ENCODE measurements at places on chromosomes 3 and 15.

DNA sequence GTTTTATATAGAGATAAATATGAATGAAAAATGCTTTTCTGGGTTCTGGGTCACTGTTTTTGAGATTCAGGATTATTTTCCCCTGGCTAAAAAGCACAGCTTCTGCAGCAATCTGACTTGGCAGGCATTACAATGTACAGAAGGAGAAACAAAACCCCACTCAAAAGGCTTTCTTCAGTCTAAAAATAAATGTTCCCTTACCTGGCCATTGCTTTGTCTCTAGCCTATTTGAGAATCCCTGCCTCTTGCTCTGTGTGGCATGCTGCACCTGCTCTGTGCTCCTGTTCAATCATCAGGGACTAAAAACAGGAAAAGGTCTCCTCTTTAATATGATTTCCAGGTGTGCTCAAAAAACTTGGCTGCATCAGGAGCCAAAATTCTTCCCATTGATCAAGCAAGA lies 187.4 kb upstream of the STAC start:
- no peak for DNase-seq

DNA sequence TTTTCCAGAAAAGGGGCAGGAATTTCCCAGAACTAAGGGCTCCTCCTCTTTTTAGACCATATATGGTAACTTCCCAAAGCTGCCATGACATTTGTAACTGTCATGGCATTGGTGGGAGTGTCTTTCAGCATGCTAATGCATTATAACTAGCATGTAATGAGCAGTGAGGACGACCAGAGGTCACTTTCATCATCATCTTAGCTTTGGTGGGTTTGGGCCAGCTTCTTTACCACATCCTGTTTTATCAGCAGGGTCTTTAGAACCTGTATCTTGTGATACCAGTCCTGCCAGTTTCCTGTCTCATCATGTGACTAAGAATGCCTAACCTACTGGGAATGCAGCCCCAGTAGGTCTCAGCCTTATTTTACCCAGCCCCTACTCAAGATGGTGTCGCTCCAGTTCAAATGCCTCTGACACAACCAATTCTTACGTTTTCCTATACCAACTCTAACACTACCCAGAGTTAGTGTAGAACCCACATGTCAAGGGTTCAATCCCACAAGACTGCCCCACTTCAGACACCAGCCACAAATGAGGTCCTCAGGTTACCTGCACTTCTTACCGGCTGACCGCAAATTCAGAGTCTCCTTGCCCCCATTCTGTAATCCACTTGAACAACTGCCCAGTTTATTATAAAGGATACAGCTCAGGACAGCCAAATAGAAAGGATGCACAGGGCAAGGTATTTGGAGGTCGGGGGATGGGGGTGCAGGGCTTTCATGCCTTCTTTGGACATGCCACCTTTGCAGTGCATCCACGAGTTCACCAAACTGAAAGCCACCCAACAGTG lies 17.7 kb downstream of the FOXB1 start:
- DNase-seq = no peak

GRCh38 chr15:80476036-80476435 lies 71.9 kb downstream of the ARNT2 start:
- no peak for DNase-seq

GRCh38 chr3:113055961-113056360 lies 65.2 kb downstream of the GTPBP8 start:
- no peak for DNase-seq

DNA sequence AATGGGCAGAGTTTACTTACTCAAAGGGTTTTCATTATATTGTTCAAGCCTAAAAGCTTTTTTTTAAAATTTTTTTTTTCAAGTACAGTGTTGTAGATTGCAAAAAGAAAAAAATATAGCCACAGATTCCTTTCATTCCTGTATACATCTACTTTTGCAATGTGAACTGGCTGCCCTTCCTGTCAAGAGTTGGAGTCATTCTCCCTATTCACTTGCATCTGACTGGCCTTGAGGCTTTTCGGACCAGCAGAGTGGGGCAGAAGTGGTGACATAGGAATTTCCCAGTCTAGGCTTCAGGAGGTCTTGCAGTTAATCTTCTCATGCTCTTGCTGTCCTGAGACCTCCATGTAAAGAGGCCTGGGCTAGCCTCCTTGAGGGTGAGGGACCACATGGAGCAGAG lies 218.3 kb upstream of the CFAP20DC start:
- no peak for DNase-seq

- DNase-seq = no peak
These were observed 282.9 kb downstream of the NTRK3 start for GRCh38 chr15:87973501-87974215.

DNA sequence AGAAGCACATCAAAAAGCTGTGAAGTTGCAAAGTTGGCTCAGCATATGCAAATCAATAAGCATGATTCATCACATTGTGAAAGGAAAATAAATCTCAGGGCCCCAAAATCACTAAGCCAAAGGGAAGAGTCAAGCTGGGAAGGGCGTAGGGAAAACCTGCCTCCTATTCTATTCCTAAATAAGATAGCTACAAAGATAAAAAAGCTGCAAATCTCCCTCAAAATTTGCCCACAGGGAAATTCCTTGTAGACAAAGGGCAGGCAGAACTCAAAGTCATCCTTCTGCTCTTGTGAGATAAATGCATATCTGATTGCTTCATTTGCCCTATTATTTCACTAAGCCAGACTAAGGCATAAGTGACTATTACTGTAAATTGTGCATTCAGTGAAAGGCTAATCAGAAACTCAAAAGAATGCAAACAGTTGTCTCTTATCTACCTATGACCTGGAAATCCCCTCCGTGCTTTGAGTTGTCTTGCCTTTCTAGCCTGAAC lies 30.5 kb upstream of the CCNL1 start:
- DNase-seq = no peak

- peak; percentile 9 for DNase-seq
These were observed 648 bp upstream of the P2RY1 start for GRCh38 chr3:152834191-152834775.

GRCh38 chr3:127738192-127738840 lies 65.6 kb downstream of the ABTB1 start:
- no peak for DNase-seq

DNA sequence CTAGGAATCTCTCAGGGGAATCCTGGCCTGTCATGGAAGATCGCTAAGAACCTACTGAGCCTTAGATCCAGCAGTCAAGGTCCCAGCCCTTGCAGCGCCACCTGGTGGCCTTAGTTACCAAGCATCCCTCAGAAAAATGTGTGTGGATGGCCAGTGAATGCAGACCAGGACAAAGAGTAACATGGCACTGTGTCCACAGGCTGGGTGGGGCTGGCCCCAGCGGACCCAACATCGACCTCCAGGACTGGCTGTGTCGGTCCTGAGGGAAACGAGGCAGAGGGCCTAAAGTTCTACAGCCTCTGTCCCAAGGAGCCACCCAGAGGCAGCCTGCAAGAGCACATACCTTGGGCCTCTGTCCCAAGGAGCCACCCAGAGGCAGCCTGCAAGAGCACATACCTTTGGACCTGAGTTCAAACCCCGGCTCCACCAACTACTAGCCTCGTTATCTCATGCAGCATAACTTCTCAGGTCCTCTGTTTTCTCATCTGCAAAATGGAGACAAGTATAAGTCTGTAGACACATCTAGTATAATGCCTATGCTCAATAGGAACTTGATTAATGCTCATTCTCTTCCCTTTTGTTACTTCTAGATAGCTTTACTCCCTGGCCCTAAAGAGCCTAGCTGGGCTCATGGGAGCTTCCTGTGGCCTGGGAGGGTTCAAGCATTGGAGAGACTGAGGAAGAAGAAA lies 57.5 kb upstream of the HERC1 start:
- peak; percentile 61 for DNase-seq

DNA sequence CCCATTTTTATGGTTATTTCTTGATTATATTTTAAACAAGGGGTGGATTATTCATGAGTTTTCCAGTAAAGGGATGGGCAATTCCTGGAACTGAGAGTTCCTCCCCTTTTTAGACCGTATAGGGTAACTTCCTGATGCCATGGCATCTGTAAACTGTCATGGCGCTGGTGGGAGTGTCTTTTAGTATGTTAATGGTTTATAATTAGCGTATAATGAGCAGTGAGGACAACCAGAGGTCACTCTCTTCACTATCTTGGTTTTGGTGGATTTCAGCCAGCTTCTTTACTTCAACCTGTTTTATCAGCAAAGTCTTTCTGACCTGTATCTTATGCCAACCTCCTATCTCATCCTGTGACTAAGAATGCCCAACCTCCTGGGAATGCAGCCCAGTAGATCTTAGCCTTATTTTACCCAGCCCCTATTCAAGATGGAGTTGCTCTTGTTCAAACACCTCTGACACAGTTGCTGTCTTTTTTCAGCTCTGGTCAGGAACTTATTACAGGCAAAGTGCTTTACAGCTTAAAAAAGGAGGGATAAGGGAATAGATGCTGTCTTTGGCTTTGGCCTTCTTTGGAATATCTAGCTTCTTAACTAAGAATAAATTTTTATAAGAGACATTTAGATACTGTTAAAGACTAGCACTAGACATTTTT lies 257.8 kb downstream of the CNTN4 start:
- DNase-seq = no peak
